ENCODE measurements at places on chromosomes 2 and 18.

DNA sequence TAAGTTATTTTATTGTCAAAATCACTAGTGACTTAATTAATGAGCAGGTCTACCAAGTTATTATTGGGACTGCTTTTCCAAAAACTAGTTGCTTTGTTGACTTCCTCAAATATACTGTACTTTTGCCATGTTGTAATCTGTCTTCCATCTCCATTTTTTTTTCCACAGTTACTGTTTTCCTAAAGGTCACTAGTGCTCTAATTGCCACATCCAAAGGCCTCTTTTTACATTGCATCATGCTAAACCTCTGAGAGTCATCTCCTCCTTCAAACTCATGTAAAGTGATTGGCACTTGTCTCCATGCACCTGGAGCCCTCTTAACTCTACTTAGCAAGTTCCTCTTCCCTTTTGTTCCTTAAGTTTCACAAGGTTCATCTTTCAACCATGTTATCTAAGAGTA, 11.8 kb downstream of the PMAIP1 start:
- DNase-seq, result no peak

GRCh38 chr2:39335930-39336329, 92.2 kb upstream of the CDKL4 start:
- DNase-seq, result no peak

DNA sequence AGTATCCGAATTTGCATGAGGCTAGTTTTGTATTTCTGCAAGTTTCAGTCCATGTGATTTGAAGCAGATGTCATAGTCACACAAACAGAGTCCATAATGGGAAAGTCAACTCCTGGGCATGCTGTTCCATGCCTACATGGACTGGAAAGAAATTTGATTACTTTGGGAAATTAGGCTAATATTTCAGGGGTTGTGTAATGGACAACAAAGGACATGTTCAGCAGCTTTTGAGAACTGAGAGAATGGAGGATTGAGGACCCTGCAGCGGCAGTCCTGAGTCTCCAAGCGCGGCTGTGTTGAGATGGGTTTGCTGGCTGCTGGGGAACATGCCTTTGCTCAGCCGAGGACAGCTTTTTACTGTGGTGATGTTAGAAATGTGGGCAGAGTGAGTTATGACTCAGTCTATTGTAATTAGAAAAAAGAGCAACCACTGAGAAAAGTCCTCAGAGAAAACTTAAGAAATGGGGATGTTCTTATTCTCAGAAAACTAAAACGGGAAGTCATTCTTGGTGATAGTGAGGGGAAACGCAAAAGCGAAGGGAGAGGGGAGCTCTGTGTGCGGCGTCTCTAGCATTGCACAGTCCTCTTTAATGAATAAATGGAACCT, 149.2 kb downstream of the FAM210A start:
- no peak for DNase-seq

- no peak for DNase-seq
Measured at GRCh38 chr18:61854578-61855448, 38.0 kb downstream of the RNF152 start.

- no peak for DNase-seq
Measured at GRCh38 chr2:170812710-170813600, 3.7 kb upstream of the GAD1 start.

GRCh38 chr2:96601382-96602292, 36.5 kb downstream of the KANSL3 start:
- DNase-seq, result no peak

DNA sequence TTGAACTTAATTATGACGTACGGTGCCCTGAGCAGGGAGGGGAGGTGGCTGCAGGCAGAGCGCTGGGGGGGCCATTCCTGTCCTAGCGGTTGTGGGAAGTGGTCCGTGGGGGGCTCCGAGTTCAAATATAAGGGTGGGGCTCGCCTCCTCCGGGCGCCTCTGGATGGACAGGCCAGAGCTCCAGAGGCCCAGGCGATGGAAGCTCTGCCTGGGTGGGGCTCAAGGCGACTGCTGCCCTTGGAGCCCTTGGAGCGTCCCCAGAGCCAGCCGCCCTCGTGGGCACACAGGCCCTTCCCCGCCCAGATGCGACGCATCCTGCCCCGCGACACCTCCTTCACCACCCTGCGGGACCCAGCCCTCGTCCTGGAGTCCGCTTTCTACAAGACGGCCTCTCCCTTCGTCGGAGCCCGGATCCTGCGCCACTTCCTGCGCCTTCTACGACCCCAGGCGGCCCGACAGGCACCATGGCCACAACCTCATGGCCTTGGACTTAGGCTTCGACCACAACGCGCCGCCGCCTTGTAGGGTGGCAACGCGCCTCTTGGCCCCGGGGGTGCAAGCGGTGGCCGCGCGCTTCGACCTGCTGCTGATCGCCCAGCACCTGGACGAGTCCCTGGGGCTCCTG, 10.5 kb downstream of the AQP12B start:
- DNase-seq, result no peak

DNA sequence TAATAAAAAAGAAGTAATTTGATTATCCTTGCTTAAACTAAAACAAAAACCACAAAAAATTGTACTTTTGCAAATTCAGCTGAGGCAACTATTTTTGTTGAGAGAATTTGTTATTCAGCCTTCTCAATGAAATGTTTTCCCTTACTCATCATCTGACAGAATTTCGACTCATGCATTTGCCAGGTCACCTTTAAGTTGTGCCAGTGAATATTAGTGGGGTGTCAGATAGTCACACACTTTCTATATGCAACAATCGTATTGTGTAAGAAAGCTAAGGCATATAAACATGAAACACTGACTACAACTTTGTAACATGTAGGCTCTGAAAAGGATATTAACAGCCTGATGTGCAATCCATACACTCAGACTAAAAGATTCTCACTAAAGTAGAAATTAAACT, 1653.1 kb upstream of the SLC39A10 start:
- no peak for DNase-seq

DNA sequence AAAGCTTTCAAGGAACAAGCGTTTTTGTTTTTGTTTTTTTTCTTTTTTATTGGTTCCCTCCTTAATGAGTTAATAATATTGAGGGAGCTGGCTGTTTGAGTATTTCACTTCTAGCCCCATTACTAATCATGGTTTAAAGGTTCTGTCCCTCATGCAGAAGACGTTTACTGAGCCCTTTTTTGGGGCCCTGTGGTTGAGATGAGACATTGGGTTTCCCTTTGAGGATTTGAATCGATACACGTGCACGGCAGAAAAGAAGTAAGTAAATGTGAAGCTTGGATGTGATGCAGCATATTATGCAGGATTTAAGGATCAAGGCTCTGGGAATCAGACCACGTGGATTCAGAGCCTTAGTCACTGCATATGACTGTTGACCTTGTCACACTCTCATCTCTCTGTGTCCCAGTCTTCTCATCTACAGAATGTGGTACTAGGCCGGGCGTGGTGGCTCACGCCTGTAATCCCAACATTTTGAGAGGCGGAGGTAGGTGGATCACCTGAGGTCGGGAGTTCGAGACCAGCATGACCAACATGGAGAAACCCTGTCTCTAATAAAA, 1.0 kb upstream of the CHST10 start:
- no peak for DNase-seq
